Retinal pigment epithelial cell (primary cell): ENCODE measurements at places on chromosomes 3 and 15.
A peak's percentile ranks its signal among the peaks of the same experiment; 100 is the strongest.

GRCh38 chr3:195458316-195458717 is 15.5 kb upstream of the ACAP2 start:
- no peak for DNase-seq

DNA sequence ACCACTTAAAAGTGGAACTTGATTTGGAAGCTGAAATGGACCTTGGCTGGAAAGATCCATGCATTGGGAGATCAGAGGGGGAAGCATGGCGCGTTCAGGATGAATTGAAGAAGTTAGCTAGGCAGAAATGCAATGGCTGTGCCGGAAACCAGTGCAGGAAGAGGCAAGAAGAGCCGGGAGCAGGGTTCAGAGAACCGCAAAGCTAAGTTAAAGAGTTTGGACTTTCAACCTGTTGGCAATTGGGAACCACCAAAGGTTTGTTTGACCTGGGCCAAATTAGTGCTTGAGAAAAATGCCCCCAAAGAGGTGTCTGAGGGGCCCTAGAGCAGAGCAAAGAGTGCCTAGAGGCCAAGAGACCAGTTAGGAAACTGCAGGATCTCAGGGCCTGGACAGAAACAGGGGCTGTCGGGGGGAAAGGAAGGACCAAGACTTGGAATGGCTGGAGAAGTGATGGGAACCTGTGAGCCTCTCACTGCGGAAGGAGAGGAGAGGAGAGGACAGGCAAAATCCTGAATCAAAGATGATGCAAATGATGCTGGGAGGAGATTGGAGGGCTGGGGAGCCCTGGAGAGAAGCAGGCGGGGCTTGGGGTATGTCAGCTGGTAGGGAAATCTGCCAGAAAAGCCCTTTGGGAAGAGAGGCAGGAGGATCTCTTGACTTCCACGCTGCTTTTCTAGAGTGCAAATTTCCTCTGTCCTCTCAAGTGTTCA is 49.3 kb downstream of the FAM174B start:
- no peak for DNase-seq

- DNase-seq, result no peak
Measured at GRCh38 chr3:194691481-194692283, 6.0 kb downstream of the FAM43A start.

- no peak for DNase-seq
Measured at GRCh38 chr3:126033765-126034164, 50.2 kb downstream of the SLC41A3 start.

GRCh38 chr3:140019946-140020345 is 85.0 kb downstream of the CLSTN2 start:
- no peak for DNase-seq

GRCh38 chr15:42788725-42789124 is 51.8 kb upstream of the CDAN1 start:
- DNase-seq, result no peak

DNA sequence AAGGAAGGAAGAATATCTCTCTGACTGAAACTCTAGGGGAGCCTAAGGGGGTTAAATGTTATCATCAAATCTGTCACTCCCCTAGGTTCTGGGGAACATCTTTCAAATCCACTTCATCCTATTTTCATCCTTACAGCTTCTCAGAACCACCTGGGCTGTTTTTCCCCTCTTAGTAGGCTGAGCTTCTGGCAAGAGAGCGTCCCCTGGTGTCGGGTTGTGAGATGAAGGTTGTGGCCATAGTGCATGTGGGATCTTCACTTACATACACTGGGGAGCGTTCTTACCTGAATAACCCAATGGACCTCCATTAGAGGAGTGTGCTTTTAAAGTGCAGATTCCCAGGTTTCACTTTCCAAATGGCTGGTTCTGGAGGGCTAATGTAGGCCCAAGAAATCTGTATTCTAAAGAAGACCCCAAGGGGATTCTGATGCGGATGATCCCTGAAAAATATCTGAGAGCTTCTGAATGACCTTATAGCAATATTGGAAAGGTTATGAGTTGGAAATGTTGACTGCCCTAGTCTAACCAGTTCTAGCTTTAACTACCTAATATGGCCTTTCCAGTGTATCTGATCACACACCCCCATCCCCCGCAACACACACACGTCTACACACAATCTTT is 663.7 kb downstream of the AGBL1 start:
- DNase-seq, result no peak

- no peak for DNase-seq
Measured at GRCh38 chr3:180142041-180142440, 105.3 kb upstream of the PEX5L start.

- DNase-seq, result no peak
Measured at GRCh38 chr3:71511446-71511845, 72.1 kb downstream of the FOXP1 start.

- no peak for DNase-seq
Measured at GRCh38 chr15:39473298-39473947, 107.5 kb upstream of the THBS1 start.

GRCh38 chr3:195441992-195442572 is 738 bp downstream of the ACAP2 start:
- DNase-seq, result no peak

- DNase-seq, result no peak
Measured at GRCh38 chr3:183641882-183642281, 6.5 kb downstream of the KLHL24 start.

DNA sequence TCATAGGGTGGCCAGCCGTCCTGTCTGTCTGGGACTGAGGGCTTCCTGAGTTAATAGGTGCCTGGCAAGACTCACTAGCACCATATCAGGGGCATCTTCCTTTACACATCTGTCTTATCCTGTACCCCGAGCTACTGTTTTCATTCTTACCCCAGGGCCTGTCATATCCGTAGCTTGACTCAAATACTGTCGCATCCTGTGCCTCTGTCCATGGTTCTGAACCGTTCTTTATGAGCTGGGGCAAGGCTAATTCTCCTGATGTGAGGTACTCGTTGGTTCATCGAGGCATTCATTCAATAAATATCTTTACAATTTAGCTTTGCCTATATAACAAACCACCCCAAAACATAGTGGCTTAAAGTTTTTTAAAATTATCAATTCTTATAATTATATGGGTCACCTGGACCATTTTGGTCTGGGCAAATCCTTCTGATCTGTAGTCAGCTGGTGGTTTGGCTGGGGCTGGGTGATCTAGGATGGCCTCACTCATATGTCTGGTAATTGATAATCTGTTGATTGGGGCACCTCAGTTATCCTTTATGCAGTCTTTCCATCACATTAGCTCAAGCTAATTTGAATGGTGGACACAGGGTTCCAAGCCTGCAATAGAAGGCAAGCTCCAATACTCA is 121.2 kb downstream of the TLE3 start:
- DNase-seq, result peak; percentile 8

DNA sequence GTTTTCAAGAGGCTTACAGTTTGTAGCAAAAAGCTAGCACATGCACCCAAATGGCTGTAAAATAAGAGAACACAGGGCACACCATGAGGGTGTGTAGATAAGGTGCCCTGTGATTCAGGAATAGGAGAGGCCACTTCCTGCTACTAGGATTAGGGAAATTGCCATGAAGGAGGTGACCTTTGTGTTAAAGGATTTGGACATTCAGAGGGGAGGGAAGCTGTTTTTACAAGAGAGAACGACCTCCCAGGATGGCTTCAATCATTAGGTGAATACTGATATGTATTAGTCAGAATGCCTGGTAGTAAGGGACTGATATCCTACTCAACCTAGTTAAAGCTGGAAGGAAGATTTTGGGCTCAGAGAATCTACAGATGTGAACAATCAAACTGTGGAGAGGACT is 35.7 kb upstream of the ABHD17C start:
- no peak for DNase-seq

GRCh38 chr15:87604857-87605446 is 651.6 kb downstream of the NTRK3 start:
- no peak for DNase-seq

DNA sequence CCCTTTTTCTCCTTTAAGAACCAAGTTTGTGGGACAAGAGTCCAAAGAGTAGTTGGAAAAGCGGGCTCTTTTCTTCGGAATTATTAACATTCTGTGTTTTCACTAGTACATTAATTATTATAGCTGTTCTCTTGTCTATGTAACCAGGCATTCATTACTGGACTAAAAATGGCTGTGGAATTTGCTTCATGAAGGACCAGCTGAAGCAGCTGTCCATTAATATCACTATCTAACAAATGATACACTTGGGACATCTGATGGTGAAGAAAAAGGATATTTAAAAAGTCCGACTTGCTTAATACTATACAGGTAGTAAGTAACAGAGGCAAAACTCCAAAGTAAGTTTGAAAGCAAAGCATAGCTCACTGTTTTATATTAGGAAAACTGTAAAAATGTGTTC is 728.9 kb upstream of the DPPA4 start:
- no peak for DNase-seq

DNA sequence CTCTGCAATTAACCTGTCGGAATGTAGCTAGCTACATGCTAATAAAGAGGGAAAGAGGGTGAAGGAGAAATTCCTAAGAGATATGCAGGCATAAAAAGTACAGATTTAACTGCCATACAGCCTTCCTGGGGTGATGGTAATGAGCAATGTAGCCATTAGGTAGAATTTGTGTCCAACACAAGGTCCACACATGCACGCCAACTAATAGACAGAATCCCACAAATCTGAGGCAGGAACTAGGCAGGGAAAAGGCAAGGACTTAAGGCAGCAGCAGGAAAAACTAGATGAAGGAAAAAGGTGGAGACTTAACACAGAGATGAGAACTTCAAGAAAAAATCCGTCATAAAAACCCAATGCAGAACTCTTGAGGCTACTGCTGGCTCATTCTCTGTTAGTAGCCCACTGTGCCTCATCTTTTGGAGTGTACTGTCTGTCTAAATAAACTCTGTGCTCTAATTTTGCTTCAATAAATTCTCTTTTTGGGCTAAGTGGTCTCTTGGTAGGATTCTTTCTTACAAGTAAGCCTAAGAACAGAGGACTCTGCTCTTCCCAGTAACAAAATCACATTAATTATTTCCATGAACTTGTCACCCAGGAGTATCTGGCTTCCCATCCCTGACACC is 81.5 kb downstream of the BTLA start:
- DNase-seq, result no peak

GRCh38 chr3:15342945-15343344 is 10.6 kb upstream of the SH3BP5 start:
- no peak for DNase-seq

- no peak for DNase-seq
Measured at GRCh38 chr3:29171043-29171990, 109.6 kb upstream of the RBMS3 start.

GRCh38 chr15:80289528-80290495 is 37.8 kb upstream of the CTXND1 start:
- DNase-seq, result no peak

- no peak for DNase-seq
Measured at GRCh38 chr3:28924744-28925360, 356.0 kb upstream of the RBMS3 start.

DNA sequence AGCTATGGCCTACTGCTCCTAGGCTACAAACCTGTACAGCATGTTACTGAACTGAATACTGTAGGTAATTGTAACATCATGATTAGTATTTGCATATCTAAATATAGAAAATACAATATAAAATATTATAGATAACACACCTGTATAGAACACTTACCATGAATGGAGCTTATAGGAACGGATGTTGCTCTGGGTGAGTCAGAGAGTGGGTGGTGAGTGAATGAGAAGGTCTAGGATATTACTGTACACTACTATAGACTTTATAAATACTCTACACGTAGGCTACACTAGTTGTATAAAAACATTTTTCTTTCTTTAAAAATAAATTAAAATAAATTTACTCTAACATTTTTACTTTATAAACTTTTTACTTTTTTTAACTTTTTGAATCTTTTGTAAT is 224.0 kb upstream of the CBLB start:
- DNase-seq, result no peak

GRCh38 chr3:34202975-34203374 is 404.5 kb downstream of the PDCD6IP start:
- DNase-seq, result no peak

DNA sequence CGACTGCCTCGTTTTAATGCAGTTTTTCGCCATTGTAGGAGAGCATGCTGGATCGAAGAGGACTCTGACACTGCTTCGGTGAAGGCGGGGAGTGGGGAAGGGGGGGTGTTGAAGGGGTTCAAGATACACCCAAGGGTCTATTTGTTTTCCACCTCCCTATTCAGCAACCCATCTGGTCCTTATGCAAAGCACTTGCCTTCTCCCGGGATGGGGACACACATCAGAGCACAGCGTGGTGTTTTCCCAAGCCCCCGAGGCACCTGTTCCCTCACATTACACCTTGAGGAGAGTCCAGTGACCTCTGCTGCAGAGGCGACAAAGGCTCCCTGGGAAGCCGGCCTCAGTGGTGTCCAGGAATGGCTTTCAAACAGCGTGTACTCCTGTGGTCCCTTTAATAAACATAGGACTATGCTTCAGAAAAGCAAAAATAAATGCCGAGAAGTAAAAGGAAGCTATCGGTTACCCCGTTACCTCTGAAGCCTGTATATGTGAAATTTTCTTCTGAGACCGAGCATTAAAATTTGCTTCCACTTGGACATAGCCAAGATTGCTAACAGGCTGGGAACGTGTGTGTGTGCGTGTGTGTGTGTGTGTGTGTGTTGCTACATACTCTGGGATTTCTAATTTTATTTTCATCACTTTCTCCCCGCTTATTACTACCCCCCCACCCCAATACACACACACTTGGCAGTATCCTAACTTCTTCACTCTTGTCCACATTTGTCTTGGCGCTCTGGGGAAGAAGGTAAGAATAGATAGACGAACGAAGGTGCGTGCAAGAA is 53.2 kb downstream of the CCDC54 start:
- DNase-seq, result no peak

DNA sequence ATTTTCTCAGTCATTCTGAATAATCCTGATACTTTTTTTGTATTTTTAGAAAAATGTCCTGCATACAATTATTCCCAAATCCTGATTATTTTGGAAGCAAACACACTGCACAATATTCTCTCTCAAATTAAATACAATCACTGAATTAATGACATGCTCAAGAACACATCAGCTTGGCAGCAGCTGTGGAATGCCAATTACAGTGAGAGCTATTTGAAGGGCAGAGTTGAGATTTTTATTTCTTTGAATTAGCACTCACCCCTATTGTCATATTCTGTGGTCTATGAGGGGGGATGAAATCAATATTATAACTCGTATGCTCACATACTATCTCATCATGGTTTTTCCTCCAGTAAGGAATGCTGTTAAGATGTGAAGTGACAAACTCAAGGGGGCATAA is 312.2 kb downstream of the CNTN3 start:
- no peak for DNase-seq

DNA sequence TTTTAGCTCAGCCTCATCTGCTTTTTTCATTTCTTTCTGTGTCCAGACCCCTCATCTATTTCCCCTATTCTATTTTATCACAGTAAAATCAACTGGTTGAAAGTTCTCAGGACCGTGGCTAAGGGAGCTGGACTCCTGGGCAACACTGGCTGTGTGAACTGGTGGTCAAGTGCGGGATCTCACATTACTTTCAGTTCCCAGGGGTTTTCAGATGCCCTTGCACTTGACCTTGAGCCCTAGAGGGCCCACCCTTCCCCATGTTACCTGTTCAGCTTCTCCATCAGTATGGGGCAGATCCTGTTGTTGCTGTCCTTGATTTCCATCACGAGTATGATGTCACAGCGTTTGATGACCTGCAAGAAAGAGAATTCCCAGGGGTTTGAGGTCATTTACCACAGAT is 2.8 kb downstream of the DNASE1L3 start:
- DNase-seq, result no peak

- no peak for DNase-seq
Measured at GRCh38 chr3:142999881-143000280, 1.5 kb upstream of the U2SURP start.
